ENCODE measurements at places on chromosomes 3 and 15. TPM values are rescaled to one million over a fixed set of nuclear protein-coding genes. Genes with fewer than 3 reads are reported as not detected.

Gene ZNF620
- 0.73 TPM for total RNA-seq

Gene MEX3B
- 2.0 TPM for total RNA-seq

Gene REC114
- total RNA-seq: not detected

Gene HESX1
- 0.37 TPM for total RNA-seq

Gene SLC2A2
- not detected for total RNA-seq

Gene CAMK2N2
- not detected for total RNA-seq

Gene NOX5
- total RNA-seq: 0.37 TPM

Gene HYAL1
- total RNA-seq: 3.7 TPM

Gene CD80
- not detected for total RNA-seq

Gene USP50
- total RNA-seq: 0.39 TPM

Gene ALDH1A3
- 118 TPM for total RNA-seq

Gene EFL1
- total RNA-seq: 21.7 TPM

Gene AGBL1
- total RNA-seq: not detected

Gene PHLDB2
- total RNA-seq: 47.8 TPM

Gene CPNE9
- total RNA-seq: not detected

Gene RTP1
- not detected for total RNA-seq

Gene ZIC4
- not detected for total RNA-seq

Gene PRICKLE2
- total RNA-seq: 32.0 TPM

Gene MESP2
- total RNA-seq: 1.1 TPM

Gene GOLGA6L7
- not detected for total RNA-seq

Gene GABRR3
- not detected for total RNA-seq

Gene FOXL2
- under 0.01 TPM for total RNA-seq

Gene FGF12
- under 0.01 TPM for total RNA-seq

Gene PIK3R4
- total RNA-seq: 44.6 TPM
